Activated CD4-positive, alpha-beta memory T cell treated with anti-CD3 and anti-CD28 coated beads for 36 hours (primary cell): ENCODE measurements at places on chromosomes 11 and 22. TPM values are rescaled to one million over a fixed set of nuclear protein-coding genes. Genes with fewer than 3 reads are reported as not detected.

GRCh38 chr11:105862736-105863367 lies 159.2 kb downstream of the MSANTD4 start:
- peaks cover 5% of the 10 kb centered on the region for H3K27me3 ChIP-seq
- no peak overlapping the region for H3K4me3 ChIP-seq
- no peak overlapping the region for H3K27ac ChIP-seq
- no peak for DNase-seq

DNA sequence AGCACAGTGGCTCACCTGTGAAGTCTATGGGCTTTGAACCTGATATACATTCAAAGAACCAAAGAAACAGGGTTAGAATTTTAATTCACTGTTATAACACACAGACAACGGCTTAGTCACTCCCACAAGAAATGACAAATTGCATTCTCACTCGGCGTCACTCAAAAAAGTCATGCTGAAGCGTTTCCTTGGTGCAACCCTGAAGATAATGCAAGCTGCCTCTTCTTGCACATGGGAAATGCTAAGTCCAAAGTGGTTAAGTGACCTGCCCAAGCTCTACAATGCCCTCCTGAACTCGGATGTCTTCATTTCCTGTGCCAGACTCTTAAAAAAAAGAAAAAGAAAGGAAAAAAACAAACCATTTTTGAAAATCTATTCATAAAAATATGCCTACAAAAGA lies 10.0 kb downstream of the LGR4 start:
- peaks cover 11% of the 10 kb centered on the region for H3K27me3 ChIP-seq
- no peak for DNase-seq
- no peak overlapping the region for H3K4me3 ChIP-seq
- no peaks in the 10 kb centered on the region for H3K4me1 ChIP-seq

Gene ASCL2
- total RNA-seq: 2.0 TPM

DNA sequence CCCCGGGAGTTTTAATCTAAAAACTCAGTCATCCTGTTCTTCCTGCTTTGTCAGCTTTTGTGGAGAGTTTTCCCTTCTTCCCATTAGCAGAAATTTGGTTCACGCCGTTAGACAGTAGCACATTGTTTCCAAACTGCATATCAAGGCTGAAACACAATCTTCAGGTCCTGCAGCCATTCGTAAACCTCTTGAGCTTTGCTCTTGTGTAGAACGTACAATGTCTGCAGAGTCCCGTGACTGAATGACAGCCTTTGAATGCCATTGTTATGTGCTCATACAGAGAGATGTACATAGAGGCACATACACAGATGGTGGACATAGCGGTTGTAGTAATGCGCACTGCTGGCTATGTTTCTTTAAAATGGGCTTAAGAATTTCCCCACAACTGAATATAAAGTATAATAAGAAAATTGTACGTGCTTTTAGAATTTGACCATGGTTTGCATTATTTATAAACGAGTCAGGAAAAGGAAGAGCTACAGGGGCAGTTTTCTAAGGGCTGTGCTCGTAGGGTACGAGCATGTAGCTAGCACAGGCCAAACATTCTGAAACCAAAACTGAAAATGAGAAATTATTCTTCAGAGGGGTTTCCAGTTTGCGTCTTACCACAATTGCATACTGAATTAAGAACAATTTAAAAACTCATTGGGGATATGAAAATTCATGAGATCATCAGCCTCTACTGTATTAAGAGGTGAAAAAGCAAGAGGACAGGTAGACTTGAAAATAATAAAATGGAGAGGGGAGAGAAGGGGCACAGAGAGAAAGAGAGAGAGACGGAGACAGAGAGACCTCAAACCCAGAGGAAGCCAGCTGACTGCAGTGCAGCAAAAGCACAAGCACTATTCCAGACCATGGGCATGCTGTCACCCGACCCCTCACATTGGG lies 310.1 kb downstream of the CADM1 start:
- no peak for DNase-seq
- no peaks in the 10 kb centered on the region for H3K36me3 ChIP-seq
- peak overlapping the region; percentile 72 for H3K27ac ChIP-seq
- peaks cover 18% of the 10 kb centered on the region for H3K4me1 ChIP-seq

GRCh38 chr22:44200855-44201550 lies 20.3 kb downstream of the PARVG start:
- H3K36me3 ChIP-seq: peaks cover 22% of the 10 kb centered on the region
- no peaks in the 10 kb centered on the region for H3K27me3 ChIP-seq
- no peak overlapping the region for H3K4me3 ChIP-seq

- H3K36me3 ChIP-seq: peaks cover 3% of the 10 kb centered on the region
- no peaks in the 10 kb centered on the region for H3K27me3 ChIP-seq
- H3K27ac ChIP-seq: peak overlapping the region; percentile 83
- peaks cover 91% of the 10 kb centered on the region for H3K4me1 ChIP-seq
These were observed 62.2 kb downstream of the BCR start for GRCh38 chr22:23242473-23243001.
